ENCODE measurements at places on chromosomes 4 and X. TPM values are rescaled to one million over a fixed set of nuclear protein-coding genes. Genes with fewer than 3 reads are reported as not detected.
A peak's percentile ranks its signal among the peaks of the same experiment; 100 is the strongest.

Gene BEX3
- 82.2 TPM for polyA plus RNA-seq

Gene HMGN5
- polyA plus RNA-seq, result 18.9 TPM

Gene MTNR1A
- polyA plus RNA-seq, result 0.24 TPM

DNA sequence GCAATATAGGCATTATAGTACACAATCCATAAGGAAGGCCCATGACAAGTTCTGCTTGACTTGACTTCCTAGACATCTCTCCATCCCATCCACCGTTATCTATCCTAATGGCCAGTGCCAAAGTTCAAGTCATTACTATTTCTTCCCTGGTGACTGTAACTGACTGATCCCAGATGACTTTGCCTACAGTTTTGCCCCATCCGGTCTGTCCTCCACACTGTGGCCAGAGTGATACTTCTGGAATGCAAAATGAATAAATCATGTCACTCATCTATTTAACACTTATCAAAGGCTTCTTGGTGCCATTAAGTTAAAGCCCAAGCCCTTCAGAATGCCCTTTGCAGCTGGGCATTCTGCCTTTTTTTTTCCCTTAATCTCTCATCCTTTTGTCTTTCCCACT lies 130.8 kb downstream of the PPARGC1A start:
- no peak overlapping the region for H3K27ac ChIP-seq
- no peaks in the 10 kb centered on the region for H3K4me1 ChIP-seq
- no peaks in the 10 kb centered on the region for H3K27me3 ChIP-seq

DNA sequence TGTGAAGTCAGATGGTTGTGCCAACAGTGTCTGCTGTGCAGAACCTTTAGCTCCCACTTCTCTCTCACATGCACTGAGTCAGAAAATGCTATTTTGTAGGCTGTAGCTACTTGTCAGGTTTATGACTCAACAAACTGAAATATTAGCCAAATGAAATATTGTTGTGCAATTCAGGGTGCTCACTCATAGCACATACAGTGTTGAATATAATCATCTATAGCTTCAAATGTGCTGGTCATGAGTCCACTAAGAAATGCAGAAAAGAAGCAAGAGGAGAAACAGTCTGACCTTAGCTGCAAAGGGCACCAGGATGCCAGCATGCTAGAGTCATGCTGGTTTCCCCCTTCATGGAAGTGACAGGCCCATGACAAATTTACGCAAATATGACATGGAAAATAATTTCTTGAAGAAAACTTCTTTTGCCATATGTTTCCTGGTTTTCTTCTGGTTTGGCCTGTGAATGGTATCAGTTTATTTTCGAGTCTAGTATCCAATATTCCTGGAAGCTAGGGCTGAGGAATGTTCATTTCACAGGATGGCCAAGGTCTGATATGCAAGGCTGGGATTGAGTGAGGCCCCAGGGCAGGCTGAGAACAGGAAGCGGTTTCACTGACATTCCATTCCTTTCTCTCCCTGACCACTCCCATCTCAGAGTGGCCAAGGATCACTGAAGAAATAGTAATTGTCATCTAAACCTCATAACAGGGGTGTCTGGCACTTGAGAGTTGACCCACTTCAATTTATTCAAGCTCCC lies 10.3 kb upstream of the CXCL2 start:
- H3K36me3 ChIP-seq, result no peaks in the 10 kb centered on the region
- H3K4me1 ChIP-seq, result peaks cover 43% of the 10 kb centered on the region
- peak overlapping the region; percentile 86 for H3K27ac ChIP-seq

GRCh38 chr4:188665491-188666457 lies 526.5 kb downstream of the TRIML1 start:
- H3K27ac ChIP-seq, result no peak overlapping the region
- DNase-seq, result no peak
- no peak overlapping the region for H3K4me3 ChIP-seq
- no peaks in the 10 kb centered on the region for H3K36me3 ChIP-seq
- H3K4me1 ChIP-seq, result no peaks in the 10 kb centered on the region

GRCh38 chr4:3069661-3070199 lies 4.6 kb downstream of the HTT-AS start:
- no peak for DNase-seq
- H3K4me3 ChIP-seq, result no peak overlapping the region
- no peak overlapping the region for H3K27ac ChIP-seq
- H3K4me1 ChIP-seq, result no peaks in the 10 kb centered on the region

DNA sequence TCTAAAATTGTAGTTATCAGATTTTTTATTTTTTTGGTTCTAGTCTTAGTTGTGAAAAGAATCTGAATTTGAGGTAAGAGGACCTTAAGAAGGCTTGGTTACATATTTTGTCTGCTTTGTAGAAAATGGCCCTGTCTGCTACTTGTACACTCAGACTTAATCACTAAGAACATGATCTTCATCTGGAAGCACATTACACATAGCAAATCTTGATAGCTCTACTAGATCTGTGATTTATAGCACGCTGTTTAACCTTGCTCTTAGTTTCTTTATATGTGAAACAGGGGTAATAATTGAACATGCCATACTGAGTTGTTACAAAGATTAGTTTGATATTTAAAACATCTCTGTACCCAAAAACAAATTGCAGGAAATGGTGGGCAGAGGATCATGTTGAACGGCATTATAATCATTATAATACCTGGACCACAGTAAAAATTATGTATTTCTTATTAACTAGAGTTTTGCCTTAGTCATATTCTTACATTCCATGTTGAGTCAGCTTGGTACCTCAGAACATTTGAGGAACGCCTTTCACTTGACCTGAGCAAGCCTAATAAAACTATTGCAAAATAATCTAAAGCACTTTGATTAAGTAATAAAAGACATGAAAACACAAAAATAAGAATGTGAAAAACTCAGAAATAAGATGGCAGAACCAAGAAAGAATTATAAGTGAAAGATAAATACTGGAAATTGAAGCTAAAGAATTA lies 738.0 kb upstream of the AADAT start:
- no peaks in the 10 kb centered on the region for H3K36me3 ChIP-seq
- H3K4me1 ChIP-seq, result no peaks in the 10 kb centered on the region
- no peak overlapping the region for H3K4me3 ChIP-seq
- DNase-seq, result no peak
- no peak overlapping the region for H3K27ac ChIP-seq
- no peaks in the 10 kb centered on the region for H3K27me3 ChIP-seq

DNA sequence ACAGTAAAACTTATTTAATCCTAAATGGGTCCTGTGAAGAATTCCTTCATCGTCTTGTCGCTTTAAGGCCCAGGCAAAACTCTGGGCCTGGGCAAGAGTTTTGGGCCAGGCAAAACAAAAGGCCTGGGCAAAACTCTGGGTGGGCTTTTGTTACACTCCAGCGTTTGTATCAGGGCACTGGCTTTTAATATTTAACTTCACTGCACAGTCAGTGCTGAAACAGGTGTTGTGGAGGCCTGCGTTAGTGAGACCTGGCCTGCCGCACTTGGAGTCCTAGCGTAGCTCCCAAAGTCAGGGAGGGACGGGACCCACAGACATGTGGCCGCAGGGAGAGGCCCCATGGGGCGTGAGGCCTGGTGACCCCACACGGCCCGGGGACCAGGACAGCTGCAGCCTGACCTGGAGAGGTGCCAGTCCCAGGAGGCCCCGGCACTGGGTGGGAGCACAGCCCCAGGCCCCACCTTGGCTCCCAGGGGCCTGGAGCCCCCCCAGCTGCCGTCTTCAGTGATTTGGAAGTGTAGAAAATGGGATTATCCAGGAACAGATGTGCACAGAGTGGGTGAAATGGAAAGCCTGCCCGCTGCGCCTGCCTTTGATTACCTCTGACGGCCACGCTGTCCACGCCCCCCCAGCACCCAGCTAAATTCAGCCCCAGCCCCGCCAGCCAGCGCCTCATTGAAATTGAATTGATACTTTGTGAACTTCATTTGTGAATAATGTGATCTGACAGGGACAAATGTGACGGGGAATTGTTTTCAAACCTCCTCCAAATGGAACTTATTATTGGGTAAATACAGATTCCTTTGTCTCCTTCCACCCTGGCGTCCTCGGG lies 132.9 kb upstream of the NKX1-1 start:
- no peaks in the 10 kb centered on the region for H3K27me3 ChIP-seq
- DNase-seq, result no peak
- H3K4me3 ChIP-seq, result no peak overlapping the region
- no peak overlapping the region for H3K27ac ChIP-seq
- peaks cover 8% of the 10 kb centered on the region for H3K4me1 ChIP-seq

DNA sequence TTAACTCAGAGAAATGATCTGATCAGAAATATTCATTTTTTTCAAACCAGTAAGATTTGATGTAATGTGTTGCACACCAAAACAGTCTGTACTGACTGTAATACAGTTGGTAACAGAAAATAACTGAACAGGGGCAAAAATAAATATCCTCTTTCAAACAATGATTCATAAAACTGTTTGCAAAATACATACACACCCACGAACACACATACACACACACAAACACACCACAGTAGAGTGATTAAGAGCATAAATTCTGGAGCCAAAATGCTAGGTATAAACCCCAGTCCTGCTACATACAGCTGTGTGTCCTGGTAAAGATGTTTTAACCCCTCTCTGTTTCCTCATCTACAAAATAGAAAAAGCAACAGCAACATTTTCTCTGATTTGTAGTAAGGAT lies 376.6 kb downstream of the PDGFC start:
- no peak for DNase-seq
- no peaks in the 10 kb centered on the region for H3K36me3 ChIP-seq
- no peaks in the 10 kb centered on the region for H3K4me1 ChIP-seq
- H3K27ac ChIP-seq, result no peak overlapping the region
- H3K27me3 ChIP-seq, result no peaks in the 10 kb centered on the region

GRCh38 chr4:6245246-6246169 lies 24.1 kb upstream of the WFS1 start:
- H3K4me1 ChIP-seq, result no peaks in the 10 kb centered on the region
- H3K27ac ChIP-seq, result no peak overlapping the region
- no peaks in the 10 kb centered on the region for H3K36me3 ChIP-seq
- no peak overlapping the region for H3K4me3 ChIP-seq

DNA sequence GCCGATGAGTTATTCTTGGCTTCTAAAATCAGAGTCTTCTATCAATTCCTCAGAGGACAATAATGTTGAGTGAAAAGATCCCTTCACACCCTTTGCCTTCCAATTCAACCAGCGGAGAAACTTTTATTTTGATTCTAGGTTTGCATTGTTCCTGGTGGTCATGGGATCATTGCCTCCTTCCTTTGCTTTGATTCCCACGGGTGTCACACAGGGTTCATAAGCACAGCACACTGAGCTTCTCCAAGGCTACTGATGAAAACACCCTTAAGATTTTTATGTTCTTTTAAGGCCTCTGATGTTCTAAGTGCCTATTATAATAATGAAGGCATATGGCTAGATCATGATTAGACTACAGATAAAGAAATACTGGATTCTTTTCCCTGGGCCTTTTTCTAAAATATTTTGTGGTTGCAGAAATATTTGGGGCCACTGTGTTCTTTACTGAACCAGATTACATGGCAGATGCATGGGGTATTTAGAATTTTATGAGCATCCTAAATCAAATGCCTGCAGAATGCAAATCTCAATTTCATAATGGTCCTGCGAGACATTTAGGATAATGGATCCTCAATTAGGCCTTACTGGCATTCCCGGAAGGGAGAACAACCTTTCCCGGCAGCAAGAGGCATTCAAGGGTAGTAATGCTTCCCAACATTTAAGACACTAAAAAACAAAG lies 43.9 kb upstream of the FGFBP2 start:
- H3K4me1 ChIP-seq, result no peaks in the 10 kb centered on the region
- no peak overlapping the region for H3K27ac ChIP-seq
- no peaks in the 10 kb centered on the region for H3K36me3 ChIP-seq
- no peaks in the 10 kb centered on the region for H3K27me3 ChIP-seq
- no peak for DNase-seq
- H3K4me3 ChIP-seq, result no peak overlapping the region
